ENCODE measurements at places on chromosomes 6 and 20.
A peak's percentile ranks its signal among the peaks of the same experiment; 100 is the strongest.

DNA sequence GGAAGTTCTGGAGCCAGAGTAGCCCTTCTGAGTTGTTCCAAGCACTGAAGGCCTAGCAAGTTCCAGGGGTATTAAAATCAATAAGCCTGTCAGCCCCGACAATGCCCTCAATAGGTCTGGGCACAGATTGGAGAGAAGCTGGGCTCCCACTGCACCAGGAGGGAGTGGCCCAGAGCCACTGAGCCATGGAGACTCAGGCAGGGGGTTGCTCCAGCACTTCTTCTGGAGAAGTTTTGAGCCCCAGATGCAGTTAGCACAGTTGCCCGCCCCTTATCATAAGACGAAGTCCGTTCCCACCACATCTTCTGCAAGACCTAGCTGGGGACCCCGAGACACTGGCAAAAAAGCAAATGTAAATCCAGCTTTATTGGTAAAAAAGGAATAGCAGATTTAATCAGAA, 13.0 kb downstream of the DEFB132 start:
- no peak for DNase-seq
- no peaks in the 10 kb centered on the region for H3K36me3 ChIP-seq
- H3K27ac ChIP-seq: no peak overlapping the region
- H3K4me1 ChIP-seq: peaks cover 11% of the 10 kb centered on the region

DNA sequence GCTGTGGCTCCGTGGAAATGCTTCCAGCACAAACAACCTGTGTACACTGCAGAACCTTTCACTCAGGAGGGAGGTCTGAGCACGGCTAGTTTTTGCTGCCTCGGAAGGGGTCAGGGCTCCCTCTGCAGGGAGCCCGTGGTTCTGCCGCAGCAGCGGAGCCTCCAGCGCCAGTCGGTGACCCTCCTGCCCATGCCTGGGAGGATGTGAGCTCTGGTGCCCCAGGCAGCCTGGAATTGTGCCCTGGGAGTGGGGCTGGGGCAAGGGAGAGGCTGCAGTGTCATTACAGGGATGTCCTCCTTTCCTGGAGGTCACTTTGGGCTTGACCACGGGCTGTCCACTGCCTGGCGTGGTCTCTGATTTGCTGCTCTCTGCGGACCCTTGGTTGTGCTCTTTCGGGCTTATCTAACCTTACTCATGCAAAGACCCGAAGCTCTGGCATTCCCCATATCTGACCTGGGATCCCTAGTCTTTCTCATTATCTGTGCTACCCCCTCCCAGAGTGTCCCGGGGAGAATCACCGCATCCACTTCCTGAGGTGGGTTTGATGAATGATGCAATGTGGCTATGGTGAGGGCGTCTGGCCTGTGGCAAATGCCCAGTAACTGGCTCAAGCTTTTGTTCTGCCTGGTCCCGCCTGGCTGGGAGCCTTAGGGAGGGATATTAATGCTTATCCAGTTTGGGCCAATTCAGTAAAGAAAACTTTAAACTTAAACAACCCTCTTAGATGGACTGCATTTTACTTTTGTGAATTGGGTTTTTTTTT, 59.6 kb upstream of the TAGAP start:
- peaks cover 9% of the 10 kb centered on the region for H3K27me3 ChIP-seq
- peak; percentile 74 for DNase-seq
- H3K4me1 ChIP-seq: peaks cover 65% of the 10 kb centered on the region
- peak overlapping the region; percentile 41 for H3K4me3 ChIP-seq

- H3K36me3 ChIP-seq: no peaks in the 10 kb centered on the region
- DNase-seq: no peak
- H3K4me3 ChIP-seq: no peak overlapping the region
- H3K4me1 ChIP-seq: peaks cover 11% of the 10 kb centered on the region
- H3K27me3 ChIP-seq: peaks cover 14% of the 10 kb centered on the region
- no peak overlapping the region for H3K27ac ChIP-seq
Measured at GRCh38 chr6:112269114-112269513, 14.7 kb upstream of the LAMA4 start.

- no peak overlapping the region for H3K27ac ChIP-seq
- no peak overlapping the region for H3K4me3 ChIP-seq
- DNase-seq: no peak
- H3K27me3 ChIP-seq: peaks cover 7% of the 10 kb centered on the region
- no peaks in the 10 kb centered on the region for H3K36me3 ChIP-seq
- no peaks in the 10 kb centered on the region for H3K4me1 ChIP-seq
Measured at GRCh38 chr6:87104667-87105066, 9.8 kb upstream of the CGA start.
